ENCODE measurements at places on chromosomes 2 and 18.

- no peak for DNase-seq
Measured at GRCh38 chr2:174835797-174836255, 71.6 kb upstream of the CHRNA1 start.

- no peak for DNase-seq
Measured at GRCh38 chr2:79977792-79978191, 326.8 kb downstream of the LRRTM1 start.

- no peak for DNase-seq
Measured at GRCh38 chr2:133788386-133788785, 220.1 kb upstream of the NCKAP5 start.

DNA sequence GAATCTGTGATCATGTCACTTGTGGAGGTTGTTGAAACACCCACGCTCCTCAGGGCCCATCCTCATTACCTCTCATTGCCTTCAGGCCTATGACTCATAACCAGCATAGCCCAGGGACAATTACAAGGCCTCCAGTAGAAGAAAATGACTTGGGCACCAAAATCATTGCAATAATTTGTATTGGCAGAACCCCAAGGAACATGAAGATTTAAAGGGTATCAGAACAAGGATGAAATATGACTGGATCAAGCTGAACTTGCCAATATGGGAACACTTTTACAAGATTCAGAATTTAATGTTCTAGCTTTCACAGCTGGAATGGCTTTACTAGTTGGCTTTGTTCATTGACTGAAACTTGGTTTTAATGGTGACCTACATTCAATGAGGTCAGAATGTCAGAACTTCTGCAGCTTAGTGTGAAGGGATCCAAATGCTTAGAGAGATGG lies 156.4 kb downstream of the COPS8 start:
- no peak for DNase-seq

GRCh38 chr18:12007063-12007462 lies 25.8 kb downstream of the IMPA2 start:
- no peak for DNase-seq

DNA sequence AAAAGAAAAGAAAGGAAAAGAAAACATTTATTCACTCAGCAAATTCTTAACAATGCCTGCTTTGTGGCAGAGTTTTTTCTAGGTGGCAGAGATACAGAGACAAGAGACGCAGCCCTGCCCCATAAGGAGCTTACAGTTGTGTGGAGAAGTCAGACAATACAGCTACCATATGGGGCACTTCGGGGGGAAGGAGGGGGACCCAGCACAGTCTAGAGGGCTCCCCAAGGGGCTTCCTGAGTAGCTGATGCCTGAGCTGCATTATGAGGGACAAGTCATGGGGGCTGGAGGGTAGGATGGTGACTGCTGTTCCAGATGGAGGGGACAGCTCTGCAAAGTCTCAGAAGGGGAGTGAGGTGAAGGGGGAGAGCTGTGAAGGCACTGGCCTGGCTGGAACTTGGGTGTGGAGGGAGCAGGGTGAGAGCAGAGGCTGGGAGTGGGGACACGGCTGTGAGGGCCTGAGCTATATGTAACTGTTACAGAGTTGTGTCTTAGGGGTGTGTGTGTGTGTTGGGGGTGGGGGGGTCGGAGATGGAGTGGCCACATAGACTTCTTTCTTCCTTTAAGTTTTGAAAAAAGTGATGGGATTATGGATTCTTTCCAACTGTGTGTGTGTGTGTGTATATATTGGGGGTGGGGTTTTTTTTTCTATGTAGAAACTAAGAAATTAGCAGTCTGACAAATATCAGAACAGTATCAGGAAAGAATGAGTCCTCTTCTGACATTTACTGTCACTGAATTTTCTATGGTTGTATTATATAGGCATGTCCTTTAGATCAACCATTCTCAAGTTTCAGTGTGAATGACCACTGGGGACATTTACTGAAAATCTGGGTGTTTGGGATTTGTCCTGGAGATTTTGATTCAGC lies 66.0 kb upstream of the HAAO start:
- DNase-seq = no peak

DNA sequence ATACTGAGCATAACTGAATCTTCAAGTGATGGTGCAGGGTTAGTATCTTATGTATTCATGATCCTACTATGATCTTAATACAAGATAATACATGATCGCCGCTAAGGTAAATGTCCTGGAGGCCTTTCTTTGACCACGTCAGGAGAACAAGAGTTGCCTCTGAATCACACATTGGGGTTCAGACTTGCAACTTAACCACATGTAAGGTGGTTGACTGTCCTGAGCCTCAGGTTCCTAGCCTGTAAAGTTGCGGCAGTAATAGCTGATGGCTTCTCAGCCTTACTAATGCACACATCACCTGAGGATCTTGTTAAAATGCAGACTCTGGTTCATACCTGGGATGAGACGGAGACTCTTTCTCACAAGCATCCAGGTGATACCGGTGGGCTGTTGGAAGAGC lies 112.5 kb downstream of the MGAT5 start:
- no peak for DNase-seq

DNA sequence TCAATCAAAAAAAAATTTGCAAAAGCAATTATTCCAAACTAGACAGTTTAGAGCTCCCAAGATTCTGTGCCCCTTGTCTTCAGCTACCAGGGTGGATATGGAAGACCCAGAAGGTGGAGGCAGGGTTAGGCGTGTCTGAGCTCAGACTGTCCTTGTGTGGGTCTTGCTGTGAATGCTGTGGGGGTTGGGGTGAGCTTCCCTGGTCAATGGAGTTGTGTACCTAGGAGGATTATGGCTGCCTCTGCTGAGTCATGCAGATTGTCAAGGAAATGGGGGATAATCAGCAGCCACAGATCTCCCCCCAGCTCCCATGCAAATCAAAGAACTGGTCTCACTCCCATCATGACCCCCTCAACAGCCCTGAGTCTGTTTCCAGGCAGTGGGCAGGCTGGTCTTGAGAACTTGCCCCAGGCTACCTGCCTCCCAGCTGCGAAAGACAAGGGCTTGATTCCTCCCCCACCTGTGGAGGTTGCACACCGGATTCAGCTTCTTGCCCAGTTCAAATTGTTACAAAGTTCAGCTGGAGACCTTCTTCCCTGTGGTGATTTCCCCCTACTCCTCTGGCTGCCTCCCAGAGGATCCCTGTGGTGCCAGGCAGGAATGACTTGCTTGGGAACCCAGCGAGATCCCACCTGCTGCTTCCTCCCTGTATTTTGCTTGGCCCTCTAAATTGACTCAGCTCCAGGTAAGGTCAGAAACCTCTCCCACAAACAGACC lies 77.0 kb downstream of the RAD51AP2 start:
- DNase-seq = no peak

GRCh38 chr2:173711816-173712215 lies 253.4 kb downstream of the SP3 start:
- DNase-seq = no peak

DNA sequence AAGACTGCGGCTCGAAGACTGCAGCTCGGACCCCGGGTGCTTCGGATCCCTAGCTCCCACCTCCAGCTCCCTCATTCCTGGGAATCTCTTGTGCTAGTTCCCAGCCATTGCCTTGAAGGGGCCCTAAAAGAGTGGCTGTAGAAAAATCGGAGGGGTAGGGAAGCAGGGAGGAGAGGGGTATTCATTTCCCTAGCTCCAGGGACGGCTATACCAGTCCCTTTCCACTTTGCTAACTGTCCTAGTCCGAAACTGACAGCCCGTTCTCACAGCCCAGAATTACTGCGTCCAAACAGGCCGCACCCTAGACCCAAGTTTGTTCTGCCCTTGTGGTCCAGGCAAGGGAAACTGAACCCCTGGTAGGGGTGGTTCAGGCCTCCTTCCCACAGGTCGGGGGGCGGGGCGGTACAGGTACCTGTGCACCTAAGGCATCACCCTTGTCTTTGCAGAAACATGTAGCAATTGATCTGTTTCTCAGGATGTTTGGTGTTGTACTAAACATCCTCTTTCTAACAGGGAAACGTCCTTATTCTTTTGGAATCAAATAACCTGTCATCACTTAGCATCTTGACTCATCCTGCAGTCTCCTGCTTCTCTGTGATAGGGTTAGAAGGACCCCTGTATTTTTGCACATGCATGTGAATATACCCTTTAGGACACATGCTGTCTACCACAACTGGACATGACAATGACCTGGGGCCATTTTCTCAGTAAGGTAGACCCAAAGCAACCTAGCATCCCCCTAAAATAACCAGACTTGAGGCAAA lies 4.0 kb downstream of the EMX1 start:
- no peak for DNase-seq

DNA sequence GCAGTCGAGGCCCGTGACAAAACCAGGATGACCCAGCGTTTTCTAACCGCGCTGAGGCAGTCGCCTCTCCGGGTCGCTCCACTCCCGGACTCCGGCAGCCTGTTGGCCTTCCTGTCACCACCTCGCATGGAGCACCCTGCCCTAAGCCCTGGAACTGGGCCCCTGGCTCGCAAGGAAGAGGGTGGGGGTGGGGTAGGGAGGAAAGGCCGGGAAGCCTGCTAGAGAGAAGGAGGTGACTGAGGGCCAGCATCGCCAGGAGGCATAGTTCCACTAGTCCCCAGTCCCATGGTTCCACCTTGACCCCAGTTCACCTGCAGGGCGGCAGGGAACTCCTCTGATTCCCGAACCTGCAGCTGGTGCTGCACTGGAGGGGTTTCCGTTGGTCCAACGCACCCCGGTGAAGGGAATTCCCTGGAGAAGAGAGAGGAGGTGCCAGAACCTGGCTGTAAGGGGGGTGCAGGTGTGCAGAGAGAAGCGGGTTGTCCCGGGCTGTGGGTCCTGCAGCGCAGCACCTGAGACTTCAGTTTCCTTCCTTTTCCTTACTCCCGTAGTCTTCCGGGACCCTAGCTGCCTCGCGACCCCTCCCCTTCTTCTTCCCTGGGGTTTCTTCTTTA lies 11.8 kb upstream of the EN1 start:
- no peak for DNase-seq

DNA sequence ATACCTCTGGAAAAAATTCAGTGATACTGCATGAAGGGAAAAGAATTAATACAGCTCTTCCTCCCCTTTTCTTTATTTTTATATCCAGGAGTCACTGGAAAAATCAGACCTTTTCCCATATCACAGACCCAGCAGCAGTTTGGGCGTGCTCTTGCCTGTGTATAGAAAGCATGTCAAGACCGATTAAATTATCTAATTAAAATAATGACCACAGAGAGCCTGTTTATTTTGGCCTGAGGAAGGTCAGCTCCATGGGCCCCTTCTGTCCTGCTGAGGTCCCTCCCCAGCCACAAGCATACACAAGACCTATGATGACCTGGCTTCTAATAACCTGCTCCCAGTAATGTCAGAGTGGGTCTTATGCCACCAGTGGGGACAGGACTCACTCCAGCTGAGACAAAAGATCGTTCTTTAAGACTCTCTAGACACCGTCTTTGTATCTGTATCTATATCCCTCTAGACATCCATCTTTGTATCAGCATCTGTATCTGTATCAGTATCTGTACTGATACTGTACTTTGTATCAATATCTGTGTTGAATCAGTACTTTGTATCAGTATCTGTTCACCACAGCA lies 147.8 kb downstream of the VAPA start:
- no peak for DNase-seq

GRCh38 chr2:17538022-17538843 lies 2.3 kb upstream of the VSNL1 start:
- no peak for DNase-seq

GRCh38 chr2:207188626-207189419 lies 23.1 kb upstream of the KLF7 start:
- peak; percentile 58 for DNase-seq

DNA sequence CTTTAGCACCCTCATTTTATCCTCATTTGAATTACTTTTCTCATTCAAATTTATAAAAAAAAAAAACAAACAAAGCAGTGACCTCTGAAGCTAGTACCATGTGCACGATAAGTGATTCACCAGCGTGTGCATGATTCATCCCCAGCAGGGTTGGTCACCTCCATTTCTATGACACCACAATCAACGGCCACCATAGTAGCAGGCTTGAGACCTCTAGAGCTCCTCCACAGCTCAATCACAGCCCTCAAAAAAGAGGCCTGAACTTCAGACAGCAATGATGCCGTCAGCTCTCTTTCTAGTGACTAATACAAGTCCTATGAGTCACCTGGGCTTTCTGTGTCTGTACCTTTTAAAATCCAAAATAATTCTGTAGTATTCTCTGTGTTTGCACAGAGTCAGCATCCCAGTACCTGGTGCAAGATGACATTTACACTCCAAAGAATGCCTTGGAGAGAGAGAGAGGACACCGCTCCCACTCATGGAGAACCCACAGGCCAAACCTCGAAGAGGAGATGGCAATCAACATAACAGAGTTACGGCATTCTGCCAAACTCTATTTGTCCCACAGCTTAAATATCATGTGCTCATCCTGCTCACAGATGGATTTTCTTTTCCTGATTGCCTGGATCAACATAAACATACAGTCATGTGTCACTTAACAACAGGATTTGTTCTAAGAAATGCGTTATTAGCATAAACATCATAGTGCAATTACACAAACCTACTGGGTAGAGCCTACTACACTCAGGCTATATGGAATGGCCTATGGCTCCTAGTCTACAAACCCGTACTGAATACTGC lies 58.7 kb downstream of the L3MBTL4 start:
- no peak for DNase-seq

GRCh38 chr2:10522170-10522448 lies 74.0 kb upstream of the ODC1 start:
- DNase-seq = no peak

- DNase-seq = no peak
Measured at GRCh38 chr2:235765181-235765820, 271.5 kb downstream of the AGAP1 start.

- no peak for DNase-seq
Measured at GRCh38 chr18:8333961-8334360, 275.3 kb upstream of the RAB12 start.

- DNase-seq = no peak
Measured at GRCh38 chr2:238567067-238567855, 140.5 kb downstream of the ASB1 start.

DNA sequence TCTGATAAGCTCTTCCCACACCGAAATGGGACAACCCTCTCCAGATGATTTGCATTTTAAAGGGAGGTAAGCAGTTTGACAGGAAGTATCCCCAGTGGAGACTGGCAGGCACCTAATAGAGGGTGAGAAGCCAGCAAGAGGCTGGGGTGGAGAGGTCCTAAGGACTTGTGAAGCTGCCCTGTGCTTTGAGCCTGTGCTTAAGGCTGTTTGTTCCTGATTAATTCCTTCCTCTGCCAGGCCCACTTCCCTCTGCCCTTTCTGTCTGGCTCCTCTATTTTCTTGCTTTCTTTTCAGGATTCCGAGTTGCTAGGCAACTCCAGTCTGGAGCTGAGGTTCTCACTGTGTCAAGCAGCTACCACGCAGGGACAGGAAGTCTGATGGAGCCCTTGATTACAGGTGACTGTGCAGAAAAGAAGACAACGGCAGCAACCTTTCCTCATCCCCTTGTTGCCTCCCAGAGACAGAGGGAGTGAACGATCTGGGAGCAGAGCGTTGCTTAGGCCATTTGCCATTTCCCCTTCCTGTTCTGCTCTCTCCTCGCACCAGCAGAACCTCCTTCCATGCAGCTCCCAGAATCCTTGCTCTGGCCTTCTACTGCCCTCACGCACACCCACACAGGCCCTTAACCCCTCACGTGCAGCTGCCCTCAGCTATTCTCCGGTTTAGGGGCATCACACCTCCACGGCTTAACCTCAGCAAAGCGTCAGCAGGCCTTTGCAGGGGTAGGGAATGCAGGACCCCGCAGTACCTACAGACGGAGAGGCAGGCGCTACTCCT lies 103.6 kb upstream of the CELF4 start:
- peak; percentile 68 for DNase-seq

GRCh38 chr2:31270131-31270530 lies 36.2 kb downstream of the EHD3 start:
- DNase-seq = no peak

- no peak for DNase-seq
Measured at GRCh38 chr2:239758279-239758877, 266.8 kb downstream of the NDUFA10 start.

Measured in NCI-H1092 (cell line).